ENCODE measurements at places on chromosomes 1 and 21. TPM values are rescaled to one million over a fixed set of nuclear protein-coding genes. Genes with fewer than 3 reads are reported as not detected.

DNA sequence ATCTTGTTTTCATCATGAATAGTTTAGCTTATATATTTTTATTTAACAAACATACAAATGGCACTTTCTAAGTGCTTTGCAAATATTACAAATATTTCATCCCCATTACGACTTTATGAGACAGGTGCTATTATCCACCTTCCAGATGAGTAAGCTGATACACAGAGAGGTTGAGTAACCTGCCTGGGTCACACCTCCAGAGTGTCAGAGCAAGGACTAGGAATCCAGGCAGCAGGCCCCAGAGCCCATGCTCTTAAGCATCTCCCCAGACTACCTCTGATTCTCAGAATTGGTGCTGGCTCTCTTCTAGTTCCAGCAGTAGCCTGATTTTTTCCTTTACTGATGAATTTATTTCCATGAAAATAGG is 40.0 kb downstream of the EPHB2 start:
- DNase-seq, result no peak
- no peak overlapping the region for H3K4me3 ChIP-seq
- no peaks in the 10 kb centered on the region for H3K36me3 ChIP-seq

- H3K4me1 ChIP-seq, result no peaks in the 10 kb centered on the region
- H3K36me3 ChIP-seq, result no peaks in the 10 kb centered on the region
- no peak overlapping the region for H3K27ac ChIP-seq
- DNase-seq, result no peak
Measured at GRCh38 chr1:227793948-227794816, 21.3 kb upstream of the PRSS38 start.

- no peak overlapping the region for H3K4me3 ChIP-seq
- no peak overlapping the region for H3K27ac ChIP-seq
- H3K36me3 ChIP-seq, result peaks cover 18% of the 10 kb centered on the region
- peaks cover 20% of the 10 kb centered on the region for H3K4me1 ChIP-seq
- no peak for DNase-seq
- H3K27me3 ChIP-seq, result no peaks in the 10 kb centered on the region
Measured at GRCh38 chr1:42848823-42849537, 2.6 kb downstream of the ZNF691 start.

- no peak overlapping the region for H3K27ac ChIP-seq
- no peaks in the 10 kb centered on the region for H3K27me3 ChIP-seq
- no peak overlapping the region for H3K4me3 ChIP-seq
- DNase-seq, result no peak
- H3K36me3 ChIP-seq, result no peaks in the 10 kb centered on the region
Measured at GRCh38 chr1:221241157-221241556, 361.9 kb downstream of the HLX start.

GRCh38 chr1:154490317-154490716 is 11.7 kb upstream of the TDRD10 start:
- no peak for DNase-seq
- H3K27ac ChIP-seq, result no peak overlapping the region
- H3K4me1 ChIP-seq, result peaks cover 8% of the 10 kb centered on the region
- no peaks in the 10 kb centered on the region for H3K36me3 ChIP-seq

GRCh38 chr1:50421366-50421748 is 1.9 kb downstream of the DMRTA2 start:
- H3K36me3 ChIP-seq, result no peaks in the 10 kb centered on the region
- H3K27ac ChIP-seq, result no peak overlapping the region
- H3K27me3 ChIP-seq, result peaks cover 11% of the 10 kb centered on the region
- H3K4me1 ChIP-seq, result peaks cover 59% of the 10 kb centered on the region

DNA sequence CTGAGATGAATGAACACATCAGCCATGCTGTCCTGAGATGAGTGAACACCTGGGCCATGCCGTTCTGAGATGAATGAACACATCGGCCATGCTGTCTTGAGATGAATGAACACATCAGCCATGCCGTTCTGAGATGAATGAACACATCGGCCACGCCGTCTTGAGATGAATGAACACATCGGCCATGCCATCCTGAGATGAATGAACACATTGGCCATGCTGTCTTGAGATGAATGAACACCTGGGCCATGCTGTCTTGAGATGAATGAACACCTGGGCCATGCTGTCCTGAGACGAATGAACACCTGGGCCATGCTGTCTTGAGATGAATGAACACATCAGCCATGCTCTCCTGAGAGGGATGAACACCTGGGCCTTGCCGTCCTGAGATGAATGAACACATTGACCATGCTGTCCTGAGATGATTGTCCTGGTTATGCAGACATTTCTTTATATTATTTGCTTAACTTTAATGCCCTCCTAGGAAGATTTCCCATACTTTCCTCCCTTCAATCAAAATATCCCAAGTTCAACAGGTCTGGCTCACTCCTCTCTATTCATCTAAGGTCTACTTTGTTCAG is 48.6 kb upstream of the COL6A1 start:
- no peak overlapping the region for H3K27ac ChIP-seq
- H3K36me3 ChIP-seq, result no peaks in the 10 kb centered on the region
- DNase-seq, result no peak
- no peaks in the 10 kb centered on the region for H3K27me3 ChIP-seq

GRCh38 chr1:93344886-93345632 is 648 bp upstream of the DR1 start:
- H3K4me1 ChIP-seq, result peaks cover 17% of the 10 kb centered on the region
- peak overlapping the region; percentile 81 for H3K4me3 ChIP-seq
- no peaks in the 10 kb centered on the region for H3K27me3 ChIP-seq
- peak overlapping the region; percentile 62 for H3K27ac ChIP-seq
- DNase-seq, result no peak

- peaks cover 25% of the 10 kb centered on the region for H3K4me1 ChIP-seq
- no peaks in the 10 kb centered on the region for H3K27me3 ChIP-seq
- no peaks in the 10 kb centered on the region for H3K36me3 ChIP-seq
- DNase-seq, result no peak
- no peak overlapping the region for H3K27ac ChIP-seq
- no peak overlapping the region for H3K4me3 ChIP-seq
Measured at GRCh38 chr1:22454476-22455056, 2.9 kb downstream of the ZBTB40 start.

DNA sequence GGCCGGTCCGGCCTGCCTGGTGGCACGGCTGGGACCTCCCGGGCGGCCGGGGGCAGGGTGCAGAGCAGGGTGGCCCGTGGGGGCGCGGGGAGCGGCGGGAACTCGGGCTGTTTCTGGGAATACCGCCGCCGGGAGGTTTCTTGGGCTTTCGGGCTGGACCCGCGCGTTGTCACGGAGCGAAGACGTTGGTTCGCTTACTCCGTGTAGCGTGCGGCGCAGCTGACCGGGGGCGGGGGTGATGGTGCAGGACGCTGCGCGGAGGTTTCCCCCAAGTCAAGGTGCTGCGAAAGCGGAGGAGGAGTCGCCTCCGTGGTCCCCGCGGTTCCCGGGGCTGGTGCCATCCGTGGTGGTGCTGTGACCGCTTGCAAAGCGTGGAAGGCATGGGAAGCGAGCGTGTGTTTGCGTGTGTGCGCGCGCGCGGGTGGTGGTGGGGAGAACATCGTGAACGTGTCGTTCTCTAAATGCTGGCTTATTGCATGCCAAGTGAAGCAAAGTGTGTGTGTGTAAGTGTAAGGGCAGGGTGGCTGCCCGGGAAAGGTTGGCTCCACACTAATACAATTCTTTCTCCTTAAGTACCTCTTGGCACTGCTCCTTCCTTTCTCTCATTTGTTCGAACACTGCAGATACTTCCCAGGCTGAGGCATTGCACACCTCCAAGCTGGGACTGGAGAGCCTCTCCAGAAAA is 1.1 kb downstream of the RYR2 start:
- no peak overlapping the region for H3K4me3 ChIP-seq
- H3K27me3 ChIP-seq, result peaks cover 24% of the 10 kb centered on the region
- no peaks in the 10 kb centered on the region for H3K36me3 ChIP-seq
- H3K27ac ChIP-seq, result no peak overlapping the region
- H3K4me1 ChIP-seq, result peaks cover 9% of the 10 kb centered on the region

DNA sequence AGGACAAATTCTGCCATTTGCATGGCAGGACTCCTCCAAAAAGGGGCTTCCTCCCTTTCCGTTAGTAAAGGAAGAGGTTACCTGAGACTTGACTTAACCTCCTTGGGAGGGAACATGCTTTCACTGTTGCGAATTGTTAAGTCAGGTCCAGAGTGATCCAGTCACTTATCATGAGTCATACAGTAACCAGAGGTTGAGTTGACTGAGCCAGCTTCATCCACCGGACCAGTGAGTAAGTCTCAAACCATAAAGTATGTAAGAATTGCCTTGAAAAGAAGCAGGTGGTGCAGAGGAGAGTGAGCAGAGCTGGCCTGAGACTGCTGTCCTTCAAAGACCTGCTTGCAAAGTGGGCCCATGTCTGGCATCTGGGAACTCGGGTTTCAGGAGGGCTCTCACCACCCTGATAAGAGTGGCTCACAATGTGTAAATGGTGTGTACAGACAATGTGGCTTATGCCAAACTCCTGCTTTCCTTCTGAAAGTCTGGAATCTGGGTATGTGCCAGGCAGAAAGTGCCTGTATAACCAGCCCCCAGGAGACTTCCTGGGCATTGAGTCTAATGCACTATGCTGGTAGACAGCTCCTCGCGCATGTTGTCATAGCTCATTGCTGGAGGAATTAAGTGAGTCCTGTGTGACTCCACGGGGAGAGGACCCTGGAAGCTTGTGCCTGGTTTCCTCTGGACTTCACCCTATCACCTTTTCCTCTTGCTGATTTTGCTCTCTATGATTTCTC is 84.3 kb upstream of the KLHDC7A start:
- no peaks in the 10 kb centered on the region for H3K27me3 ChIP-seq
- no peak overlapping the region for H3K27ac ChIP-seq
- no peaks in the 10 kb centered on the region for H3K36me3 ChIP-seq

- H3K4me1 ChIP-seq, result peaks cover 8% of the 10 kb centered on the region
- no peak overlapping the region for H3K27ac ChIP-seq
- no peaks in the 10 kb centered on the region for H3K27me3 ChIP-seq
- no peak overlapping the region for H3K4me3 ChIP-seq
- no peak for DNase-seq
Measured at GRCh38 chr1:234950598-234950997, 178.0 kb downstream of the TOMM20 start.

DNA sequence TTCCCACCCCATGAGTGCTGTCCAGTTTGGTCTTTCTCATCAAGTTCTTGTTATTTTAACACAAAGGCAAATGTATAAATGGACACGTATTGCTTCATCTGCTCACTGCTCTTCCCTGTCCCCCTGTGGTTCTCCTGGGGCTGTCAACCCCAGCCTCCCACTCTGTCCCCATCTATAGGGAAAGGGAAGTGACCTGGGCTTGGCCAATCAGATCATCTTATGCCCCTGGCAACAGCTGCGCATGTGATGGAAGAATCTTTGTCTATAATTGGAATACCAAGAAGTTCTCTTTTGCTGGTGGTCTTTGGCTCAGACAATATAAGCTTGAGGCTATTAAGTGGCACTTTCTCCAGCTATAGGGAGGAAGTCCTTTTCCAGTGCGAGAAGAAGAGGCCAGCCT is 4.7 kb upstream of the CCSAP start:
- no peak overlapping the region for H3K4me3 ChIP-seq
- H3K27ac ChIP-seq, result no peak overlapping the region
- H3K27me3 ChIP-seq, result no peaks in the 10 kb centered on the region
- DNase-seq, result no peak

DNA sequence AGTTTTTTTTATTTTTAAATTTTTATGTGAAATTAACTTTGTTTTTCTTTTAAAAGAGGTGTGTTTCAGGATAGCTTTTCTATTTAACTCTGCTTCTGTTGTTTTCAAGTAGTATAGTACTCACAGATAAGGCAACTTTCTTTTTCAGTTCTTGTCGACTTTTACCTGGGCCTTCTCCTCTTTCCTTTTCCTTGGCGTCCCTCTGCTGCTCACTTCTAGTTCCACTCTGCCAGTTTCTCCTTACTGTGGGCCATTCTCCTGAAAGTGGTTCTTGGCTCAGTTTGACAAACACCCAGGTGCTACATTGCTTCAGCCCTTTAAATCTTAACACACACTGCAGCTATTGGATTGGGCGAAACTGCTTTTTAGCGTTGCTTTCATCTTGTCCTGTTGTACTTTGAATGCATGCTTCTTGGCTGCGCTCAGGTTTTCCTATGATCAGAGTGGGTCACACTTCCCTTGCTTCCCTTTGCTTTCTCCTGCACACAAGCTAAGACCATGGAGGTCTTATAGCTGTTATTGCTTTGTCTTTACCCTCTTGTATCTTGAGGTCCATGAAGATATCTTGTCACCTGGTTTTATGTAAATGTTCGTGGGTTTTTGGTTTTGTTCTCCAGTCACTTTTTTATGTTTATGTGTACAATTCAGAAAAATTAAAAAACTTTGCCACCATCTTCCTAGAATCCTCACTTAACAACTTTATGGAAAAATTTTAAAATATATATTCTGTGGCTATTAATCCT is 21.6 kb downstream of the GABPA start:
- H3K27ac ChIP-seq, result no peak overlapping the region
- H3K27me3 ChIP-seq, result no peaks in the 10 kb centered on the region
- no peaks in the 10 kb centered on the region for H3K4me1 ChIP-seq
- H3K4me3 ChIP-seq, result no peak overlapping the region
- no peak for DNase-seq

DNA sequence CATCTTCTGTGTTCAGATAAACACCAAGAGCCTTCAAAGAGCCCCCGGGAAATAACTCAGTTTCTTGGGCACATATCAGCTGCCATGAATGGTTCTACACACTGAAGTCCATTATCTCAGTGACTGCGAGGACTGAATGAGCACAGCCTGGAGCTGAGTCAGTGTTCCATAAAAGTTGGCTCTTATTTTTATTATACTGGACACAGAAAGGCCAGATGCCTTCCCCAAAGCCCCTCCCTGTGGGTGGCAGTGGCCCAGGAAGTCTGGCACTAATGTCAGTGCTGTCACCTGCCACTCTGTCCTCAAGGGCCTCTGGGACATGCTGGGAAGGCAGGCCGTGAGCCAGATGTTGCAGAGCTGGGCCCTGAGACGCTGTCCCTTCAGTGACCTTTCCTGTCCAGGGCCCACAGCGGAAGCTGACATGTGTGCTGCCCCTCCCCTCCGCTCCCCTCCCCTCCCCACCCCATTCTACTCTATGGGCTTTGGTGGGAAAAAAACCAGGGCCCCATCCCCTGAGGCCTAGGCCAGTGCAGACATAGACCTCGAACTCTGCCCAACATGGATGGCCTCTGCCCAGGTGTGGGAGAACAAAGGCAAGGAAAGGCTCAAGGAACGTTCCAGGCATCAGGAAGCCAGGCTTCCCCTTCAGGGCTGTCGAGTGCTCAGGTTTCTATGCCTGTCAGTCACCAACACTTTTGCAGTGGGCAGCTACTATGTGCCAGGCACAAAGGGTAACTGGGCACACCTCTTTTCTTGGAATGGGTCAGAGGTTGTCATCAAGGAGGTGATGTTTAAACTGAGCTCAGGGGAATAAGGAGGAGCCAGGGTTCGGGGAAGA is 22.4 kb upstream of the NPPB start:
- DNase-seq, result no peak
- H3K4me1 ChIP-seq, result peaks cover 3% of the 10 kb centered on the region
- no peaks in the 10 kb centered on the region for H3K27me3 ChIP-seq
- no peak overlapping the region for H3K27ac ChIP-seq
- no peak overlapping the region for H3K4me3 ChIP-seq
- no peaks in the 10 kb centered on the region for H3K36me3 ChIP-seq

GRCh38 chr1:14742181-14742980 is 143.9 kb downstream of the KAZN start:
- H3K36me3 ChIP-seq, result no peaks in the 10 kb centered on the region
- no peak for DNase-seq
- no peak overlapping the region for H3K27ac ChIP-seq
- no peak overlapping the region for H3K4me3 ChIP-seq

GRCh38 chr1:109198745-109199144 is 15.0 kb upstream of the SARS1 start:
- H3K4me1 ChIP-seq, result peaks cover 2% of the 10 kb centered on the region
- H3K27ac ChIP-seq, result no peak overlapping the region
- no peak overlapping the region for H3K4me3 ChIP-seq
- DNase-seq, result no peak

Gene RGS13
- not detected for polyA plus RNA-seq

Gene OLIG2
- not detected for polyA plus RNA-seq

Gene CRABP2
- 0.22 TPM for polyA plus RNA-seq

Gene LCE1C
- polyA plus RNA-seq, result not detected

Gene C21orf91
- 1.8 TPM for polyA plus RNA-seq

Gene TFAP2E
- 0.07 TPM for polyA plus RNA-seq

Gene SLC45A1
- 0.29 TPM for polyA plus RNA-seq

Data from liver (tissue), 10 donors.